Cardiac fibroblast (primary cell): ENCODE measurements at places on chromosomes 5 and 9.

DNA sequence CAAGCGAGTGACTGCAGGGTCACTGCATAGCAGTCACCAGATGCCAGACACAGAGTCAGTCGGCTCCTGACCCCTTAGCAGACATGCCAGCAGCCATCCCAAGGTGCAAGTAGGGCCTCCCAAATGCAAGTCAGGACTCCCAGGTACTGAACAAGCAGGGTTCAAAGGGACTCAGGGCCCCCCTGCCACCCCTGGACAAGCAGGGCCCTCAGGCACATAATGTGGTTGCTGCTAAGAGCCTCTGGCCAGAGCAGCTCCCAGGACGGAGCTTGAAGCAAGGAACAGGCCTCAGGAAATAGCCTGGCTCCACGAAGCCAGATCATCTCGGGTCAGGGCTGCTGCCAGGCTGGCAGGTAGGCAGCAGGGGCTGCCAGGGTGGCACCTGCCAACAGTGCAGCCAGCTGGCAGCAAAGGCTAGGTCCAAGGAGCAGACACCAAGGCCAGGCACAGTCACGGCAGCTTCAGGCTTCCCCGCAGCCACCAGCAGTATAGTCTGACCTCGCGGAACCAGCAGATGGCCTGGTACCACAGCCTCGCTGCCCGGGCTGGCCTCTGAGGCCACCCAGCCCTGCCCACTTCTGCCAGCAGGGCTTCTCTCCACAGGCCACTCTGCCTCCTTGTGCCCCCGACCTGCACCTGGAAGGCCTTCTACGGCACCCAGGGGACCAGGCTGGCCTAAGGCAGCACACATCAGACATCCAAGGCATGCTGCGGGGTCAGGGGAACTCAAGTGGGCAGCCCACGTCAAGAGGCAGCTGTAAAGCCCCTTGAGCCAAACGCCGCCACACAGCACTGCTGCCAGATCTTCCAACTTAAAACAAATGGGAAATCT lies 7.4 kb downstream of the EEIG1 start:
- no peak for DNase-seq

DNA sequence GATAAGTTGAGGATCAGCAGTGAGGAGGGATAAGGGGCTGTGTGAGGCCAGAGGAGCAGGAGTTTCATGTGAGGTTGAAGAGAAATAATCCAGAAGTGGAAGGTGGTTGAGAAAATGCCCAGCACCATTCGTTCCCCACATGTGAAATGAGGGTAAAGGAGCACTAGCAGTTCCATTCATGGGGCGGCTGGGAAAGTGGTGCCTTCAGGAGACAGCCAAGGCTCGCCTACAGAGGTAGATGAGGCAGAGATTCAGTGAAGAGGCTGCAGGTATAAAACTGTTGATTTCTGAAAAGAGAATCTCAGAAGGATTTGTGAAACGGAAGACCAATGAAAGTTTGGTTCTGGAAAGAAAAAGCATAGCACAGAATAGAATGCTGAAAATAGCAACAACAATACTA lies 272.6 kb downstream of the MSX2 start:
- DNase-seq, result no peak

- no peak for DNase-seq
These were observed 13.9 kb downstream of the FAM193B start for GRCh38 chr5:177540438-177540837.

DNA sequence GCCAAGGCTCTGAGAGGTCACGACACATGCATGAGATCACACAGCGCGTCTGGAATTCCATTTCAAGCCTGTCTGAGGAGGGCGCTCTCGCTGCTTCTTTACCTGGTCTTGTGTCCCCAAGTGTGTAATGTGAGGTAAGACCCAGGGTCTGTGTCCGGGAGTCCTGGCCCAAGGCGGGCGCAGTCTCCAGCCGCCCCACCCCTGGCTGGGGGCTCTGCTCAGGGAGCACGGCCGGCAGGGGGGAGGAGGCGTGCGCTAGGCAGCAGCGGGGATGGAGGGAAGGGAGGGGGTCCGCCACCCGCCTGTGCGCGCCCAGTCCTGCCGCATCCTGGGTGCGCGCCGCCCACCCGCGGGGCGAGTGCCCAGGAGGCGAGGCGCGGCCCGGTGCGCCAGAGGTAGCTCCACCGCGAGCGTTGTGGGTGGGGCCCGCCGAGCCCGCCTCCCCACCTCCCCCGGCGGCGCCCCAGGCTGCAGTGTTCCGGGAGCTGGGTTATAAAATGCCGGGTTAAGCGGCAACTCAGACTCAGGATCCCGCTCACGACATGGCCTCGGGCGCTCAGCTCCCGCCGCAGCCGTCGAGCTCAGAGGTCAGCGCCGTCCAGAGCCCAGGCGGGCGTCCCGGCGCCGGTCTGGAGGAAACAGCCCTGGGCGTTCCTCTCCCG lies at the start of gene CCNI2:
Gene CCNI2, plus strand, starts transcription at position 473 of the 662 bp plus-strand sequence. Its CDS starts 70 bp downstream, at position 543.
- peak; percentile 18 for DNase-seq

DNA sequence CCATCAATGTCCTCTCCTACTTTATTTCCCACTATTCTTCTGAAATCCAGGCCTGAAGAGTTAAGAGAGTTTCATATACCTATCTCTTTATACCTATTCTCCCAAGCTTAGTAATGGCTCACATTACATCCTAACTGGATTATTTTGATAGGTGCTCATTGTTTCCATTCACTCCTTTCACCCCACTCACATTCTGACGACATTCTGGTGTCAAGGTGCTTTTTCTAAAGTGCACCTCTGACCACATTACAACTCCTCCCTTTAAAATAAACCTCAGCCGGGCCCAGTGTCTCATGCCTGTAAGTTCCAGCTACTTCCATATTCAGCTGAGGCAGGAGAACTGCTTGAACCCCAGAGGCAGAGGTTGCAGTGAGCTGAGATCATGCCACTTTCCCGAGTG lies 417.1 kb downstream of the BNC2 start:
- no peak for DNase-seq

GRCh38 chr9:90423661-90424193 lies 218.9 kb downstream of the DIRAS2 start:
- no peak for DNase-seq

DNA sequence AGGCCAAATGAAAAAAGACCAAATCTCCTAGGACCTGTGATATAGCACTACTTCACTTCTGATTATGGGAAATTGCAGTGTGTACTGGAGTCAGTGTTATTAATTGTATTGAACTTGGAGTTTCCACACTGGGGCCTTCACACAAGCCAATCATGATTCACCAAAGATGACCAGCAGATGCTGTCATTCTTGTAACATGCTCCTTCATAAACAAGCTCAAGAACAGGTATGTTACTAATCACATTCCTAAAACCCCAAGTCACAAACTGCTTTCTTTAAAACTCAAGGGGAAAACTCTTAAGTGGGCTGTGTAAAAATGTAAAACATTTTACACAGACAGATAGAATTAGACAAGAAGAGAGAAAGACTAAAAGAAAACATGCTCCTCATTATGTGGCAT lies 5.6 kb downstream of the KLHL3 start:
- no peak for DNase-seq

DNA sequence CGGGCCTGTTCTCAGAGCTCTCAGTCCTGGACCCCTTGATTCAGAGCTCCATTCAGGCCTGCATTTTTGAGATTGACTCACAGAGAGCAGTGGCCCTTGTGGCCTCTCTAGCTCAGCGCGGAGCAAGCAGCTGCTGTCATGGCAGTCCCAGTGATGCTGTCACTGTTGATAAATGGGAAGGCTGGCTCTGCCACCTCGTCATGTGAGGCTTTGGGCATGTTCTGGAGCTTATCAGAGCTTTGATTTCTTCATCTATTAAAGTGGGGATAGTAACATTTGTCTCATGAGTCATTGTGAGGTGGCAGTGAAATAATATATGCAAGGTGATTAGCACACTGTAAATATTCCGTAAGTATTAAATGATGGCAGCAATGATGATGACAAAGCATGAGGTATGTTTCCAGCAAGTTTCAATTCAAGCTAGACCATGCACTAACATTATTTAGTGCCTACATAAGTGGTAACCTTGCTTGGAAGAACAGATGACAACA lies 126.4 kb upstream of the CXCL14 start:
- no peak for DNase-seq

DNA sequence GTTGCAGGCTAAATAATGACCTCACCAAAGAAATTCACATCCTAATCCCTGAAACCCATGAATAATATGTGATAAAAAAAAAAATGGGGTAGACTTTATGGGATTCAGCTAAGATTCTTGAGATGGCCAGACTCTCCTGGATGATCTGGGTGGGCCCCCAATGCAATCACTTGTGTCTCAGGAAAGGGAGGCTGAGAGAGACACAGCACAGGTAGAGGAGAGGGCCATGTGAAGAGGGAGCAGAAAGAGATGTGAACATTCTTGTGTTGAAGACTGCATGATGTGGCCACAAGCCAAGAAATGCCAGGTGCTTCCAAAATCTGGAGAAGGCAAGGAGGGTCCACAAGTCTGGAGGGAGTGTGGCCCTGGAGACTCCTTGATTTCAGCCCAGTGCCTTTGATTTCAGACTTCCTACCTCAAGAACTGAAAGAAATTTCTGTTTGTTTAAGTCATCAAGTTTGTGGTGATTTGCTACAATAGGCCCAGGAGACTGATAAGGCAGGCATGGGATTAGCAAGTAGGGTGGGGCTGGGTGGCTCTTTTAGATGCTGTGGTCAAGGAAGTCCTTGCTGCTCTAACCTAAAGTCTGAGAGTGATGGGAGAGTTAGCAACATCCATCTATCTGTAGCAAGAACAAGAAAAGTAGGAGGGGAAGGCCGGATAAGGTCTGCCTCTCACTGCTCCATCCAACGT lies 86.6 kb upstream of the FAM120A start:
- DNase-seq, result no peak

GRCh38 chr5:33229216-33229615 lies 211.5 kb upstream of the TARS1 start:
- no peak for DNase-seq

GRCh38 chr9:130406278-130406895 lies 38.4 kb upstream of the ASS1 start:
- no peak for DNase-seq

DNA sequence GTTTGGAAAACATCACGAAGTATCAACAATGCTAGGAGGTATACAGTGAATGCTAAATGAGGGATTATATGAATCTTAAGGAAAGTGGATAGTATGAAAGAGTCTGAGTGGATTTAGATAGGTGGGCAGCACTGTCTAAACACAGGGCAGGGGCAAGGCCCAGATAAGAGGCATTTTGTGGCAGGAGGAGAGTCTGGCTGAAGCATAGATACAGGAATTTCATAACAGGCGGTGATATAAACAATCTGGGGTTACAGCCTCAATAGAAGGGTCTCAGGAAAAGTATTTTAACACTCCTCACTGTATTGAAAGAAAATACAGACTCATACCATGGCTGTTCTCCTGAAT lies 96.9 kb downstream of the PLPP1 start:
- DNase-seq, result no peak

- no peak for DNase-seq
These were observed 9.8 kb upstream of the GDNF start for GRCh38 chr5:37849641-37850040.

DNA sequence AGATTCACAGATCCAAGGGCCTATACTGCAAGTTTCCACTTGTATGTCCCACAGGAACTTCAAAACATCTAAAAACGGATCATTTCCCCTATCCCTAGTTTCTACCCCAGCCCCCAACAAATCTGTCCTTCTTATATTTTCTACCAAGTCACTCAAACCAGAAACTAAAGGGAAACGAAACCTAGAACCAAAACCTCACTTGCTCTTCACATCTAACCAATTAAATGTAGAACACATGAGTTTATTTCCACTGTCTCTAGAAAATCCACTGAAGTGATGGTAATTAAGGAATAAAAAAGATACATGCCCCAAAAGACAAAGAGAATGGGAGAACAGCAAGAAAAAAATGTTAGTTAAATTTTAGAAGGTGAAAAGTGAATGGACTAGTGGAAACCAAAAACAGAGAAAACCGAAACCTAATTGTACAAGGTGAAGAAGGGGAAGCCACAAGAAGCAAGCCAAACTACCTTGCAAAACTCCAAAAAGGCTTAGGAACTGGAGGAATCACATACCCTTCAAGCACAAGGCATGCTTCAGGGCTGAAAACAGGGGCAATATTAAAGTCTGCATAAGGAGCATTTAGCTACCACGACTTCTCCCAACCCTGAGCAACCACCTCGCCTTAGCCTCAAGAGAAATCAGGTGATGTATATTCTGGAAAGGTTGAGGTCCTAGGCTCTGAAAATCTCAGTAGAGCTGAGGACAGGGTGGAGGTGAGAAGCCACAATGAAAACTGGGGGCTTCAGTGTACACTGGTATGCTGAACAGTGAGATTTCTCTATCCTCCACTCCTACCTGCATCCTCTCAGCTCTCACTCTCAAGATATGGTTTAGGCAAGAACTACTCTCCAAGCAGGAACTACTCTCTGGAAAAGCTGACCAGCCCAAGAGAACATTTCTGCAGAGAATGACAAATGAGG lies 11.1 kb downstream of the SMU1 start:
- DNase-seq, result no peak

GRCh38 chr9:114289571-114290481 lies 33.1 kb upstream of the ORM1 start:
- DNase-seq, result no peak

DNA sequence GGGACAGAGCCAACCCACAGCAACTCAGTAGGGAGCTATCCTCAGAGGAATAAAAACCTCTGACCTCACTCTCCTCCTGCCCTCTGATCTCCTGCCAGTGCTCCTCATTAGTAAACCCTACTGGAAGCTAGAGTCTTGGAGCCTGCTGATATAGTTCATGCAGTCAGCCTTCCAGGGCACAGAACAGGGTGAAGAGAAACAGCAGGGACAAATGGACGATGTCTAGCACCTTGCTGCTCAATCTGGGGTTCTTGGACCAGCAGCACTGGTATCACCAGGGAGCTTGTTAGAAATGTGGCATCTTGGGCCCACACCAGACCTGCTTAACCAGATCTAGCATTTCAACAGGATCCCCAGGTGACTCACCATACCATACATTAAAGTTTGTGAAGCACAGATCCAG lies 5.5 kb upstream of the GALNT12 start:
- no peak for DNase-seq

DNA sequence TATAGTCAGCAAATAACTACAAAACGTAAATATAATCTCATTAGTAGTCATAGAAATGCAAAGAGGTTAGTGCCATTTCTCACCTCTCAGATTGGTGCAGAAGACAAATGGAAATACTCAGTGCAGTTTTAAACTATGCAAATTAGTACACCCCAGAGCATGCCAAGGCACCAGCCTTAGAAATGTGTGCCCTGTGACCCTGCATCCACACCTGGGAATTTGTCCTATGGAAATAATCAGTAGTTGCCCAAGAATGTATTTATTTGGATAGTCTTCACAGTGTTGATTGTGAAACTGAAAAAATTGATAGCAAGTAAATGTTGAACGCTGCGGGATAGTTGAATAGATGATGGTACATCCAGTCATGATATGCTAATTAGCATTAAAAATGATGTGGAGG lies 152.7 kb downstream of the KDM4C start:
- no peak for DNase-seq

DNA sequence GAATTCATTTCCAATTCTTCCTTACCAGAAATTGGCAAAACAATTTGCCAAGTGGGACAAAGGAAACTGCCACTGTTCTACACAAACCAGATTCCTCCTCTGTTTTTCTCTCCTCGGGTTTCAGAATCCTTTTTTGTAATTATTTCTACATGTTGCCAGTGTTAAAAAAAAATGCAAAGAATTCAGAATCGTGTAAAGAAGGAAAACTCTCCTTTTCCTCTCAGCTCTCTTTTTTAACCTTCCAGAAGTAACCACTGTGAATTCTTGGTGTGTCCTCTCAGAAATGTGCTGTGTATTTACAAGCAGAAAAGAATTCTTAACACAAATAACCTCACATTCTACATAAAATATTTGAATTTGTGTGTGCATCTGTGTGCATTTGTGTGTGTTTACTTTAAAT lies 224.6 kb downstream of the DRD1 start:
- no peak for DNase-seq
